ENCODE measurements at places on chromosomes 3 and 15.
A peak's percentile ranks its signal among the peaks of the same experiment; 100 is the strongest.

DNA sequence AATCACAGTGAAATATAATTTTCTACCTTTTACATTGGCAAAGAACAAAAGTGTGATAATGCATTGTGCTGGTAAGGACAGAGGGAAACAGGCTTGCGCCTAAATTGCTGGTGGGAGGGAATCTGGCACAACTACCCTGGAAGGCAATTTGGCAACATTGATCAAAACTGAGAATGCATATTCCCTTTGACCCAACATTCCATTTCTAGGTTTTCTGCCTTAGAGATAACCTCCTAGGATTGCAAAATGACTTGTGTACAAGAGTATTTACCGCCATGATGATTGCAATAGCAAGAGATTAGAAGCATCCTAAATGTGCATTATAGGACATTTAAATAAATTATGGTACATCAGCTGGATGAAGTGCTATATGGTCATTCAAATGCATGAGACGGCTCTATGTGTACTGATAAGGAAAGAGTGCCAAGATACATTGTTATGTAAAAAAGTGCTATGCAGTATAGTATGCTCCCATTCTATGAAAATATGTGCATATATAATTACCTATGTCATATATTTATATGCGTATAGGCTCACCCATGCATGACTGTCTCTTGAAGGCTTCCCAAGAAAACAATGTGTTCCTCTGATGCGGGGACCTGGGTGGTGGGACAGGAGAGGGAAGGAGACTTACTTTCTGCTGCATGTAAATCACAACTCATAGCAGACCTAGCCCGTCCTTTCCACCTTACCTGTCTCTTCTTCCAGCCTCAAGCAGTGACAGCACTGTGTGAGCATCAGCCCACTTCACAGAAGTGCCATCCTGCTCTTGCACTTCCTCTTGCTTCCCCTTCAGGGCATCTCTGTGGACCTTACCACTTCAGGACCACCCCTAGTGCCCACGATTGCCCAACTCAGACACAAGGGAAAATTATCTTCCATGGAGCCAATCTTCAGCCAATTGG, 249.9 kb upstream of the TLE3 start:
- no peaks in the 10 kb centered on the region for H3K36me3 ChIP-seq
- H3K27me3 ChIP-seq: peaks cover 5% of the 10 kb centered on the region
- no peaks in the 10 kb centered on the region for H3K4me1 ChIP-seq
- H3K4me3 ChIP-seq: no peak overlapping the region
- DNase-seq: no peak
- H3K27ac ChIP-seq: no peak overlapping the region

GRCh38 chr15:71444866-71445590, 329.8 kb downstream of the THSD4 start:
- no peak overlapping the region for H3K4me3 ChIP-seq
- no peaks in the 10 kb centered on the region for H3K4me1 ChIP-seq
- no peak overlapping the region for H3K27ac ChIP-seq

GRCh38 chr3:12388185-12388584, 96.1 kb upstream of the TSEN2 start:
- no peak for DNase-seq
- H3K27ac ChIP-seq: no peak overlapping the region
- H3K27me3 ChIP-seq: peaks cover 25% of the 10 kb centered on the region
- peaks cover 9% of the 10 kb centered on the region for H3K4me1 ChIP-seq
- no peaks in the 10 kb centered on the region for H3K36me3 ChIP-seq

- no peak overlapping the region for H3K4me3 ChIP-seq
- no peaks in the 10 kb centered on the region for H3K36me3 ChIP-seq
- peaks cover 13% of the 10 kb centered on the region for H3K4me1 ChIP-seq
- H3K27me3 ChIP-seq: no peaks in the 10 kb centered on the region
Measured at GRCh38 chr3:31768479-31769125, 212.5 kb downstream of the OSBPL10 start.

DNA sequence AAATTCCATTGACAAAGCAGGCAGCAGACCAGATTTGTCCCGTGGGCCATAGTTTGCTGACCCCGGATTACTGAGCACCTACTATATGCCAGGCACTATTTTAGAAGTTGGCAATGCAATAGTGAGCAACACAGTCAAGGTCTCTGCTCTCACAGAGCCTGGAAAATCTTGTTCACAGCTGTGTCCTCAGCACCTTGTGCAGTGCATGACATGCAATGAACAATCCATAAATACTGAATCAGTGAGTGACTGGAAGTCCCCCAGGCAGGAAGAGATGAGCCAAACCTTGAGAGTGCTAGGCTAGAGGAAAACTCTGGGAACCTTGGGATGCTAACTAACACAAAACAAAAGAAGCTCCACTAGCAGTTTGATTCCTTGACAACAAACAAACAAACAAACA, 14.4 kb downstream of the TM4SF1 start:
- no peak overlapping the region for H3K4me3 ChIP-seq
- H3K4me1 ChIP-seq: peaks cover 9% of the 10 kb centered on the region
- peaks cover 4% of the 10 kb centered on the region for H3K27me3 ChIP-seq
- DNase-seq: no peak
- no peak overlapping the region for H3K27ac ChIP-seq

DNA sequence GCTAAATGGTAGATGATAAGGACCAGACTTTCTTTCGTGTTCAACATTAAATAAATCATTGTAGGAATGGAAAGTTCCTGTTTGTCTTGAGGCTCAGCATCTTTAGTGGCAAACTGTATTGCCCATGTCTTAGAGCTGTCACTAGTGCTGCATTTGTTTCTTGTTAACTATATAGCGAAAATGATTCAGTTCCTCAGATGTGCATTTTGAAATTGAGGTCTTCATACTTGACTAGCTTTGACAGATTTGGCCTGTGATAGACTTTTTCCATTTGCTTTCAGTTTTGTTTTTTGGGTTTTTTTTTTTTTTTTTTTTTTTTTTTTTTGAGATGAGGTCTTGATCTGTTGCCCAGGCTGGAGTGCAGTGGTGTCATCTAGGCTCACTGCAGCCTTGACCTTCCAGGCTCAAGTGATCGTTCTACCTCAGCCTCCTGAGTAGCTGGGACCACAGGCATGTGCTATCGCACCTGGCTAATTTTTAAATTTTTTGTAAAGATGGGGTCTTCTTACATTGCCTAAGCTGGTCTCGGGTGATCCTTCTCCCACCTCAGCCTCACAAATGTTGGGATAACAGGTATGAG, 9.5 kb upstream of the RPLP1 start:
- peaks cover 71% of the 10 kb centered on the region for H3K36me3 ChIP-seq
- no peaks in the 10 kb centered on the region for H3K27me3 ChIP-seq
- H3K4me3 ChIP-seq: no peak overlapping the region
- peaks cover 13% of the 10 kb centered on the region for H3K4me1 ChIP-seq
- no peak for DNase-seq
- peak overlapping the region; percentile 25 for H3K27ac ChIP-seq

DNA sequence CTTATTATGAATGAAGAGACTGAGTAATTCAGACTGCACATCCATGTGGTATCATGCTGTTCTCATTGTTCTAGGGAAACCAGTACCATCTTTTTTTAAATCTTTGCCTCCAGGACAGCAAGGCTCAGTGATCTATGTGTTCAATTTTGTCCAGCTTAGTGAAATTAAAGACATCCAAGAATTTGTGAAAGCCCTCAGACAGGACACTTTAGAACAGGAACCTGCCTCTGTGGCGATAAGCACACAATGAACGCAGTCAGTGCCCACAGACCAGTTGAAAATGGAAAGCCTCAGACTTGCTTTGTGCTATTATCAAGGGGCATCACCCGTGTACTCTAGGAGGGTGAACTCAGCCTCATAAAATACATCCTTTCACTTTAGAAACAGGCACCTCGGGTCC, 20.1 kb downstream of the EID1 start:
- no peak overlapping the region for H3K27ac ChIP-seq
- H3K27me3 ChIP-seq: peaks cover 25% of the 10 kb centered on the region
- no peaks in the 10 kb centered on the region for H3K36me3 ChIP-seq
- no peak for DNase-seq
- H3K4me3 ChIP-seq: no peak overlapping the region

DNA sequence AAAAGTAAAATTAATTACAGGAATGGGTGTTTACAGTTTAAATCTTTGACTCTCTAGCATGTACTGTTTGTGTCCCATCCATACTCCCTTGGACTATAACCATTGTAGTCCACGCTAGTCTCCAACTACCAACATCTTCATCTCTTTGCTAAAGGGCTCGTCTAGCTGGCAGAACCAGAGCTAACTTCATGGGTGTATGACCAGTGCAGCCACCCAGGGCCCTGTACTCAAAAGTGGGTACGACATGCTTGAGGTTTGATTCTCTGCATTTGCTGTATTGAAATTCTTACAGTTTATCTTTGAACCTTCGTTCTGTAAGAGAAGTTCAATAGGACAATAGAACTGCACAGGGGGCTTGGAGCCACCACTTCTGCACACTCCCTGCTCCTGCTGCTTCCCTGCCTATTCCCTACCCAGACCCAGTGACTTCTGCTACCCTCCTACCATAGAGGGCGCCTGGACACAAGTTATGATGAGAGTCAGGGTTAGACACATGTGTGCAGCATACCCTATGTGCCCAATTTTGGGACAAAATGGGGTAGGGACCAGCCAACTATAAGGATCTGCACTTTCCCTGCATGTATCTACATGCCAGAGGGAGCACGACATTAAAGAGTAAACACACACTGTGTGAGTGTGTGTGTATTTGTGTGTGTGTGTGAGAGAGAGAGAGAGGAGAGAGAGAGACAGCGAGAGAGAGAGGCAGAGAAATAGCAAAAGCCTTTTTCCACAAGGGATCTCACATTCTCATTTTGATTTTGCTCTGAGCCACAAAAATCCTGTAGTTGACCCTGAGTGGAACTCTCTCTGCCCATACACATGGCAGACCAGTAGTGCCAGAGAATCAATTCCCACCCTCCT, 59.0 kb upstream of the NECTIN3 start:
- no peak overlapping the region for H3K4me3 ChIP-seq
- H3K4me1 ChIP-seq: no peaks in the 10 kb centered on the region
- H3K27ac ChIP-seq: no peak overlapping the region
- H3K27me3 ChIP-seq: no peaks in the 10 kb centered on the region
- peak; percentile 22 for DNase-seq

DNA sequence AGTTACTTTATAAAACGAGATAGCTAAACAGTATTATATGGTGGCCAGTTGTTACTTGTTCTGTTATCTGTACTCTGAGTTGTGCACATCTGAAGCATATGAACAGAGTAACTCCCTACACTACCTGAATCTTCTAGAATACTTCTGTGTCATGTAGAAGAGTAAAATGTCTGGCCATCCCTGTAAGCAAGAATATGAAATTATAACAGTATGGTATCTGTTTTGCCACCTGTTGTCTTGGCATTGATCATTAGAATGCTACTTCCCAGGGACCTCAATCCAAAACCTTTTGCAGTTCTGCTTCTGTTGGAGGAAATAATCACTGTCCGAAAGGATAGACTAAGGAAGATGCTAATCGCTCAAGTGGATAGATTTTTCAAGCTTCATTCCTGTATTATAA, 1.9 kb downstream of the TEX9 start:
- H3K4me3 ChIP-seq: no peak overlapping the region
- no peak overlapping the region for H3K27ac ChIP-seq
- H3K4me1 ChIP-seq: peaks cover 10% of the 10 kb centered on the region
- H3K27me3 ChIP-seq: peaks cover 29% of the 10 kb centered on the region
- H3K36me3 ChIP-seq: no peaks in the 10 kb centered on the region

- H3K27me3 ChIP-seq: no peaks in the 10 kb centered on the region
- no peak for DNase-seq
- H3K4me3 ChIP-seq: no peak overlapping the region
- no peak overlapping the region for H3K27ac ChIP-seq
- H3K4me1 ChIP-seq: no peaks in the 10 kb centered on the region
Measured at GRCh38 chr3:28860307-28860706, 420.6 kb upstream of the RBMS3 start.

GRCh38 chr3:177793451-177793850, 596.2 kb upstream of the TBL1XR1 start:
- H3K4me1 ChIP-seq: peaks cover 13% of the 10 kb centered on the region
- no peak overlapping the region for H3K4me3 ChIP-seq
- DNase-seq: no peak
- H3K27ac ChIP-seq: no peak overlapping the region
- no peaks in the 10 kb centered on the region for H3K27me3 ChIP-seq

DNA sequence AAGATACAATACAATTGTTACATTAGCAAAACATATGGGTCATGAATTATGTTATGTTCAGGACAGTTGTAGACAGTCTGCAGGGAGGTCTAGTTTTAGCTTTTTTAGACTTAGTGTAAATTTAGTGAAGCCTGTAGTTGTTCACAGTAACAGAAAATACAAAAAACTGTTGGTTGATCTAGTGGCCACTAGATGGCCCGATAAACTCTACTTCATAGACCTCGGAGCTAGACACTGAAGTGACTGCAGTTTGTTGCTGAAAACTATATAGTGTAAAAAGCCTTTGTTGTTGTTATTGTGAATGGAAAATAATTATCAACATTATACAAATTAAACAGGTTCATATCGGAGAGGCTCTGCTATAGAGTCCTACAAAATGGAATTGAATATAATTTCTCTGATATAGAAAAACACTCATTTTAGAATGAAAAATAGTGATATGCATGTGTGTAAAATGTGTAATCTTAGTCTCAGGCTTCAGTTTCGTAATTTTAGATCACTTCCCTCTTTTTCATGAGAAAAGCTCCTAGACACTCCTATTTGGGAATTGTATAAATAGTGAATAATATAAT, 18.3 kb downstream of the MAGEL2 start:
- no peaks in the 10 kb centered on the region for H3K36me3 ChIP-seq
- no peak for DNase-seq

DNA sequence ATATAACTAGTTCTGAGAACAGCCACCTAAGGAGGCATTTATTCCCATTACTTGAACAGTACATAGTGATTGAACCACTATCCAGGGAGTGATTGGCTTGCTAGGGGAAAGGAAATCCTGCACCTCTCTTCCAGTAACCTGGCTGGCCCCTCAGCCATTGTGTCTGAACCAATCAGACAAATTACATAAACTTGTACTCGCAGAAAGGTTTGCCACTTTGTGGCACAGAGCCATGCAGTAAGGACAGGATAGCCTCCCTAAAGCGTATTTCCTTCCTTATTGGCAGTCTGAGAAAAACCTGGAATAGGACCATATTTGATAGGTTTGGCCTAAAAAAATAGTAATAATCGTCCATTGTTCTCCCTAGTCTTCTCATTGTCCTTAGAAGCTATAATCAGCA, 19.0 kb downstream of the CMSS1 start:
- peaks cover 2% of the 10 kb centered on the region for H3K4me1 ChIP-seq
- H3K36me3 ChIP-seq: no peaks in the 10 kb centered on the region
- DNase-seq: no peak
- H3K27ac ChIP-seq: no peak overlapping the region

DNA sequence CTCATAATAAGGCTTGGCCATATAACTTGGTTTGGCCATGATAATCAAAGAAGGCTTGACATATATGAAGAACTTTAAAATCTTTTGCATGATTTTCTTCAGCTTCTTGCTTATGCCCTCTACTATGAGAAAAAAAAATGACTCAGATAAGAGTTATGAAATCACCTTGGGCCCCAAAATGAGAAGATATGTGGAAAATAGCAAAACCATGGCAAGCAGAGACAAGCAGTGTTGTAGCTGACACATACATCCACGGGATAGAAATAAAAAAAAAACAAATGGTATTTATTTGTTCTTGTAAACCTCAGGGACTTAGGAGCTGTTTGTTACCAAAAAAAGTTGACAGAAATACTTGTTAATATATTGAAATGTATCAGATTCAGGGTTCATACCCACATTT, 614.8 kb upstream of the BCHE start:
- H3K27me3 ChIP-seq: no peaks in the 10 kb centered on the region
- H3K4me1 ChIP-seq: no peaks in the 10 kb centered on the region
- no peak overlapping the region for H3K4me3 ChIP-seq
- no peak overlapping the region for H3K27ac ChIP-seq
- DNase-seq: no peak

GRCh38 chr3:63707731-63708130, 55.3 kb downstream of the SNTN start:
- no peaks in the 10 kb centered on the region for H3K27me3 ChIP-seq
- no peak for DNase-seq
- no peaks in the 10 kb centered on the region for H3K4me1 ChIP-seq
- no peak overlapping the region for H3K27ac ChIP-seq
- no peaks in the 10 kb centered on the region for H3K36me3 ChIP-seq
- H3K4me3 ChIP-seq: no peak overlapping the region

All from activated CD8-positive, alpha-beta T cell treated with anti-CD3 and anti-CD28 coated beads for 36 hours (primary cell).